ENCODE measurements at places on chromosomes 4 and X.

- DNase-seq: no peak
Observed at GRCh38 chr4:150117094-150117493, 38.8 kb downstream of the DCLK2 start.

DNA sequence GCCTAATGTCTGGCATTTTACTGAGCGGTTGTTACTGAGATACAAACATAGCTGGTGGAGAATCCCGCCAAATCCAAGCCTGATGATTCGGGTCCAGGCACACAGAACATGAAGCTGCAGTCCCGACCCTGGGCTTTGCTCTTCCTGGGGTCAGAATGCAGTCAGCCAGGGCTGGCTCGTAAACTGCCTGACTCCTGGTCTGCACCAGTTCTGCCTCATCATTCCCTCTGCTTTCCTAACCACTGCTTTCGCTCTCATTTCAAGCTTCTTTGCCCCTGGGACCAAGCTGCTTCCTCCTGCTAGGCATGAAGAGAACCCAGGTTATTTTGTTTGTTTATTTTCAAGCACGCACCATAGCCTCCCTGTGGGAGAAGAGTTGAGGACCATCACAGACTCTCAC is 39.3 kb downstream of the GATB start:
- DNase-seq: no peak

DNA sequence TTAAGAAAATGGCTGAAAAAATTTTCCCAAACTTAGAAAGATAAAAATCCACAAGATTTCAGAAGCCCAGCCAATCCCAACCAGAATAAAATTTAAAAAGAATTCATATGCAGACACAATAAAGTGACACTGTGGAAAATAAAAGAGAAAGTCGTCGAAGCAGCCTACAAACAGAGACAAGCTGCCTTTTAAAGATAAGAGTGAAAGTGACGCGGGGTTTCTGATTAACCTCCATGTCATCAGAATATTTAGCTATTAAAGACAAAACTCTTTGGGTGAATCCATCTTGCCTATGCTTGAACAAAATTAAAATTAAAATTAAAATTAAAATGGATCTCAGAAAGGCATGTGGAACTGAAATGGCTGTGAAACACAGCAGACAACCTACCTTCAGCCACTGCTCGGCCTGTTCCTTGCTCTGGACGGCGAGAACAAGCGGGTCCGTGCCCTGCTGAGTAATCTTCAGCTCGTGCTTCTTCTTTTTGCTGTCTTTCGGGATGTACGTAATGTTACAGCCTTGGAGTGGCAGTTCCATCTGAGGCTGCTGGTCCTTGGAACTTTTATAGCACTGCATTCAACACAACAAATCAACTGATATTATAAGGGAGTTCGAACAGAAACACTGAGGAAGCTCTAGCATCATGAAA is 101.4 kb downstream of the AFAP1 start:
- DNase-seq: no peak

DNA sequence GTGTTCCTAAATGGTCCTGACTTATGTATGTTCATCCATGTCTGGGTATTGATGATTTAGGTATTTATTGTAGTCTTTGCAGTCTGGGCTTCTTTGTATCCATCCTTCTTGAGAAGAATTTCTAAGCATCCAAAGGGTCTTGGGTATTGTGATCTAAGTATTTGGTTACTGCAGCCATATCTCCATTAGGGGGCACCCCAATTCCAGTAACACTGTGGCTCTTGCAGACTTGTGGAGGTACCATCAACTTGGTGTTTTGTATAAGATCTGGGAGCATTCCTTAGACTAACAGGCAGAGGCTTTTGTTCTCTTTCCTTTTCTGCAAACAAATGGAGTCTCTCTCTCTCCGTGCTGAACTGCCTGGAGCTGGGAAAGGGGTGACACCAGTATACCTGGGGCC is 113.7 kb upstream of the NEXMIF start:
- no peak for DNase-seq

Data from fibroblast of skin of left quadriceps (primary cell).